IMR-90 (cell line): ENCODE measurements at places on chromosomes 1 and 21. TPM values are rescaled to one million over a fixed set of nuclear protein-coding genes. Genes with fewer than 3 reads are reported as not detected.
A peak's percentile ranks its signal among the peaks of the same experiment; 100 is the strongest.

The ANGPTL3 gene
- total RNA-seq: not detected in 2 replicates

The FCRL5 gene
- total RNA-seq: not detected in 2 replicates

The MFAP2 gene
- total RNA-seq: 2.5 and 3.9 TPM in 2 replicates

The ACAP3 gene
- 13.3 and 15.3 TPM in 2 replicates for total RNA-seq

The RIPK4 gene
- under 0.01 TPM in 2 replicates for total RNA-seq

The LAMC1 gene
- total RNA-seq: 361 and 394 TPM in 2 replicates

- peak; percentile 76 for DNase-seq
Measured at GRCh38 chr1:212561501-212561931, 47.0 kb upstream of the ATF3 start.

DNA sequence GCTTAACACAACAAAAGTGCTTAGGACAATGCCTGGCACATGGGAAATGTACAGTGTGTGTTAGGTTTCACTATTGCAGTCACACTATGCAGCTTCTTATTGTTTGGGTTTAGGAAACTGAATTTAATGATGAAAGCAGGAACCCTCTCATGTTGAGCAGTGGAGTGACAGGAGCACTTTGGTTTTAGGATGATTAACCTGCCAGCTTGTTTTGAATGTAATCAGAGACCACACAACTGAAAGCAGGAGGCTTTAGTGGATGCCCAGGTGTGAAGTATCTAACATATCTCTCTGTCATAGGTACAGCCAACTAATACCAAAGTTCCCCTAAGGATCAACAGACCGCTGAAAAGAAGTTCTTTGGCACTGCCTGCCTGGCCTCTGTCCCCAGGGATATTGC is 406.9 kb upstream of the USP24 start:
- no peak for DNase-seq

GRCh38 chr1:188423073-188423472 is 1594.3 kb downstream of the PLA2G4A start:
- no peak for DNase-seq

The INSRR gene
- not detected in 2 replicates for total RNA-seq

The AMY1A gene
- total RNA-seq: not detected in 2 replicates

- peak; percentile 76 for DNase-seq
Measured at GRCh38 chr1:64965366-64966157, 787 bp downstream of the JAK1 start.

DNA sequence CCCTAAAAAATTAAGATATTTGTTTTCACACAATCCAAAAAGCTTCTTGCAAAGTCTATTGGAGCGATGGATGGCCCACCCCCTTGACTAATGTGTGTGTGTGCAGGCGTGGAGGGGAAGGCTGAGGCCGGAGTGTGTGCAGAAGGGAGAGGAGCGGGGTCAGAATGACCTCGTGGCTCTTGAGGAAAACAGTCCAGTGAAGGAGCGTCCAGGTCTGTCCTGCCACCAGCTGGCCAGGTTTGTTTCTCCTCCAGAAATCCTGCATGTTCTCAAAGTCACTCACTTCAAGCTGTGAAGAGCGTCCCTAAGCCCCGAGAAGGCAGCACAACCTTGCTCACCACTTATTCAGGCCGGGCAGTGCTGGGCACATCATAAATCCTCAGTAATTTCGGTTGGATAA is 69.5 kb upstream of the SSX2IP start:
- no peak for DNase-seq

The UBE2U gene
- not detected in 2 replicates for total RNA-seq

DNA sequence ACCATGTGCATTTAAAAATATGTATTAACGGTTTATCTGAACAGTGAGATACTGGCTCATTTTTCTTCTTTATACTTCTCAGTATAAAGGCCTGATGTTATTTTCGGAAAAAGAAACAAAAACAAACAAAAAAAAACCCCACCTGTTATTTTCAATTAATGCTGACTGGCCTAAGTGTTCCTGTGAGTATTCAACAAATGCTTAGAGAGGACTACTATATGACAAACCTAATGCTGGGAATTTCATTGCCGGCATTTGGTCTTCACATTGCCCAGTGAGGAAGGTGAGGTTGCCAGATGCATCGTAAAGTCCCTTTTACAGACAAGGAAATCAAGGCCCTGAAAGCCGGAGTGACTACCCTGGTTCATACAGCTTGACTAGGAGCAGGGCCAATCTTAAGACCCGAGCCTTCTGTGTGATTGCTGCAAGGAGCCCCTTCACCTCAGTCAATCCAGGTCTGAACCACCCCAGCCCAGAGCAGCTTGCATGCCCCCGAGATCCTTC is 599 bp downstream of the MRPL24 start:
- no peak for DNase-seq

DNA sequence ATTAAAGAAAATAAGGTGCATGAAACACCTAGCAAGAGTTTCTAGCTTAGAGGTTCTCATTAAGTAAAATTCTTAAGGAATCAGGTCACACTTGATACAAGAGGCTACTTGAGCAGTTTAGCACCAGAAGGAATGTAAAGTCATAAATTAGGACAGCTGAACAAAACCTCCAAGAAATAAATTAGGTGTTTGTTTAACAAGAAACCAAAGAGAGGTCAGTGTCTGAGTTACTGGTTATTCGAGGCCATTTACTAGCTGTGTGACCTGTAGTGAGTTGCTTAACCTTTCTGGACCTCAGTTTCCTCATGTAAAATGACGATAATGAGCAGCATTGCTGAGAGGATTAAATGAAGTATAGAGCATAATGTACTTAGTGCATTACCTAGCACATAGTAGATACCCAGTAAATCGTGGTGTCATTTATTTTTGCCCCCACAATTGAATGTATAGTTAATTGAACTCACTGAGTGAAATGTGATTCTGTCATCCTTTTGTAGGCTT is 908 bp upstream of the ELK4 start:
- no peak for DNase-seq

GRCh38 chr21:19256934-19257660 is 853.5 kb upstream of the TMPRSS15 start:
- DNase-seq: no peak

The SERPINC1 gene
- not detected in 2 replicates for total RNA-seq

The CBS gene
- 35.6 and 38.5 TPM in 2 replicates for total RNA-seq

The GRIK3 gene
- not detected in 2 replicates for total RNA-seq

The SPSB1 gene
- 15.0 and 16.7 TPM in 2 replicates for total RNA-seq

GRCh38 chr21:27040738-27041469 is 74.0 kb upstream of the ADAMTS5 start:
- no peak for DNase-seq

DNA sequence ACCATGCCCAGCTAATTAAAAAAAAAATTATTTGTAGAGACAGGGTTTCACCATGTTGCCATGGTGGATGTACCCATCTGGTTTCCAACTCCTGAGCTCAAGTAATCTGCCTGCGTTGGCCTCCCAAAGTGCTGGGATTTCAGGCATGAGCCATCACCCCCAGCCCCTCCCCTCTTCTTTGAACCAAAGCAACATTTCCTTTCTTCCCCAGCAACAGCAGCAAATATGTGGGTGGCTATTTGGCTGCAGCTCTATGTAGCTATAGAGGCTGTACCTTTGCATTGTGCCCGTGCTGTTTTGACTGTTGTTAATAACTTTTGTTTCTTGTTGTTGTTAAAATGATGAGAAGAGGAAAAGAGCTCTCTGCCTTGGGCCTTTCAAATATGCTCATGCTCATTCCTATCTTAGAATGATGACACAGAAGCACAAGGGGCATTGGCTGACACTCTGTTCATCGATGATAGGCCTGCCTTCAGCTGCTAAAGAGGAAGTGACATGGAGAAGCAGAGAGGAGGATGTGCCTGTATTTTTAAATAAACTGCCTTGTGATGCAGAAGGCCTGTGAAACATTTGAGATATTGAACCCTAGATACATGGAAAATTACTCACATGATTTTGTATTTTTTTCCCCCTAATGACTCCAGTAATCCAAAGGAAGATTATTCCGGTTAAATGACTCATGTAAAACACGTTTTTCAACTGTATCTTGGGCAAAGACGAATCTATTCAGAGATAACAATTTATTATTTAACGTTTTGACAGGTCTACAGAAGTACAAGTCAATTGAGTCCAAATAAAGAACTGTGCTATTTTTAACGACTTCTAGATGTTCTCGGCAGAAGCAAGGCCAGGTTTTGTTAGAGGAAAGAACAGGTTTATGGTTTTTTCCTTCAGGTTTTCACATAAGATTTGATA is 20.5 kb upstream of the XPR1 start:
- DNase-seq: peak; percentile 87

- DNase-seq: peak; percentile 3
Measured at GRCh38 chr1:101388904-101389546, 152.2 kb downstream of the S1PR1 start.

- DNase-seq: no peak
Measured at GRCh38 chr1:81432059-81432458, 368.7 kb upstream of the ADGRL2 start.

DNA sequence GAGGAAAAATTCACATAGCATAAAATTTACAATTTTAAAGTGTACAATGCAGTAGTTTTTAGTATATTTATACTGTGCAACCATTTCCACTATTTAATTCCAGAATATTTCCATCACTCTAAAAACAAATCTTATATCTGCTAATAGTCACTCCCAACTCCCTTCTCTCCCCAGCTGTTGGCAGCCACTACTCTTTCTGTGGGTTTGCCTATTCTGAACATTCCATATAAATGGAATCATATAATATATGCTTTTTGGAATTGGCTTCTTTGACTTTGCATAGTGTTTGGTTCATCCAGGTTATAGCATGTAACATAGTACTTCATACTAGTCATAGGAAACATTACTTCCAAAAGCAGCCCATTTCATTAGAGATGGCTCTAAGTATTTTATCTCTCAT is 25.0 kb upstream of the TMEM39B start:
- DNase-seq: peak; percentile 75

DNA sequence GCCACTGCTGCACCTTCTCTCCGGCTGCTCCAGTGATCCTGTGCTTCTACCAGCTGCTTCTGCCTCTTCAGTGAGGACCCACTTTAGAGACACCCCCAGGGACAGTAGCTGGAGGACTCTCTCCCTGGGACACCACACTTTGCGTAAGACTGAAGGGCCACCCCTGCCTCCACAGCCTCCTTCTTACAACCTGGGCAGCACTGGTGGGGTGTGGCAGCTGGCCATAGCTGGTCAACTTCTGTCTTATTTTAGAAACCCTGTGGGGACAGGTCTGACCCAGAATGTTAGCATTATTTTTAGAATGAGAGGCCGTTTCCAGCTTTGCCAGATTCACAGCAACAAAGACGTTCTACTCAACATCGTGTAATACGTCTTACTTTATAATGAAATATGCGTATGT is 1.1 kb upstream of the KRTAP10-9 start:
- DNase-seq: no peak

- peak; percentile 83 for DNase-seq
Measured at GRCh38 chr1:176110203-176110602, 96.9 kb downstream of the COP1 start.

The SPATA17 gene
- 0.18 and 0.28 TPM in 2 replicates for total RNA-seq

DNA sequence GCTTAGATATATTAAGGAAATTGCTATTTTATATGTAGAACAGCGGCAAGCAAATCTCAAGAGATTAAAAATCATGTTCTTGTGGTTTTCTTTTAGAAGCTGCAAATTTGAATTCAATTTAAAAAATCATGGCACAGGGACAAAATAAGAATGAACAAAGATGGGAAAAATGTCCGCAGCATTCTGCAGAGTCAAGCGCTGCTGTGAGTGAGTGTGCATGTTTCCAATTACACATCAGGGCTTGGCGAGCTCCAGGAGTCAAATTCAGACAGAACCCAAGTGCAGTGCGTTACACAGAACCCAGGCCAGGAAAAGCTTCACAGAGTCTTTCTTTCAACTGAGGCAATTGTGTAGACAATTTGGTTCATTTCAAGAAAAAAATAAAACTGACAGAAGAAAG is 33.3 kb upstream of the ERG start:
- DNase-seq: no peak

The PPT1 gene
- 41.4 and 55.4 TPM in 2 replicates for total RNA-seq

The PPP1R12B gene
- total RNA-seq: 12.0 and 22.8 TPM in 2 replicates

GRCh38 chr1:214402613-214403083 is 121.7 kb downstream of the SMYD2 start:
- DNase-seq: peak; percentile 57

GRCh38 chr1:199995096-199995685 is 32.3 kb upstream of the NR5A2 start:
- no peak for DNase-seq

DNA sequence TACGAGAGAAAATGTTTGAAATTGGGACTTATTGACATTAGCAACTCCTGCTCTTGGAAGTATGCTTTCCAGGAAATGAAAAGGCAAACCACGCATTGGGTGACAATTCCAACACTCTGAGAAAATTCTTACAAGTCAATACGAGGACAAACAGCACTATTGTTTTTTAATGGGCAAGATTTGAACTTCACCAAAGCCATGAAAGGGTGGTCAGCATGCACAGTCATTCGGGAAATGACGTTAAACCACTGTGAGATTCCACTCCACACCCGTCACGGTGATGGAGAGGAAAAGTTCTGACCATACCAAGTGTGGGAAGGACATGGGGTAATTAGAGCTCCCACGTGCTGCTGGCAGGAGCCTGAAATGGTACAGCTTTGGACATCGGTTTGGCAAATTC is 12.2 kb upstream of the PRXL2B start:
- peak; percentile 25 for DNase-seq
